ENCODE measurements at places on chromosomes 13 and 19.

DNA sequence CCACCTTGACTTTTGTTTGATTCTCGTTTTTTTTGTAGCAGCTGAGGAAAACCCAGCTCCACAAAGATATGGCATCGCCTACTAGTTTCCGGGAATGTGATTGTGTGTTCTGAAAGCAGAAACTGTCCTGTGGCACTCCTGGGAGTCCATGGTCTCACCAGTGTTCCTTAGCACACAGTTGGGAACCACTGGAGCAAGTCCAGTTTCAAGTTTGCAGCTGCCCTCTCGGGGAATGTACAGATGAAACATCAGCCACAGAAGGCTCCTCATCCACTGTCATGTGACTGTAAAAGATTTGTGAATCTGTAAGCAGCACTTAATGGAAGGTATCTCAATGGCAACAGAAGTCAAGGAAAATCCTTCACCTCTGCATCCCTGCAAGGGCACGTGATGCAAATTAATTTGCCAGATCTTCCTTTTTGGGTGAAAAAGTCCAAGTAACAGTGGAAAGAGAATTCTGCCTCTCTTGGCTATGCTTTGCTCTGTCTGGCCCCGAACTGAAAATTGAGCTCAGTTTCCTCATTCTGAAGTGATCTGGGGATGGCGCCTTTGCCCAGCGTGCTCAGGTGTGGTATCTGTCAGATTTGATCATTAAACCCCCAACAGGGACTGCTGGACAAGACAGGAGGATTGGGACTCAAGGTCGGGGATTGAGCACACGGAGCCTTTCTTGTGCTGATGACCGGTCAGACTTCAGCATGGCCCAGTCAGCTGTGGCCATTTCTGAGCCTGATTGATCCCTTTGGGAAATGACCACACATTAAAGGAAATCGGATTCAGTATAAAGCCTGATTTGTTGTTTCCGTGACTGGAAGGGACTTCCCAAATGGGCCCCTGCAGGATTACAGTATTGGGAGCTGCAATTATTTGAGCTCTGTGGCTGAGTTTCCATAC, 58.8 kb downstream of the ING1 start:
- no peak for DNase-seq

GRCh38 chr19:47660435-47660832, 51.5 kb downstream of the BICRA start:
- DNase-seq = no peak

DNA sequence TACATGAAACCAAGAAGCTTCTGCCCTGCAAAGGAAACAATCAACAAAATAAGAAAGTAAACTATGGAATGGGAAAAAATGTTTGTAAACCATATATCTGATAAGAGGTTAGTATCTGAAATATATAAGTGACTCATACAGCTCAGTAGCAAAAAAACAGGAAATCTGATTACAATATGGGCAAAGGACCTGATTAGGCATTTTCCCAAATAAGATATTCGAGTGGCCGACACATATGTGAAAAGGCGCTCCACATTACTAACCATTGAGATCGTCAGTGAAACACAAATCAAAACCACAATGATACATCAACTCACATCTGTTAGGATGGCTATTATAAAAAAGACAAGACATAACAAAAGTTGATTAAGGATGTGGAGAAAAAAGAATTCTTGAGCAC, 2818.6 kb upstream of the PCDH20 start:
- no peak for DNase-seq

DNA sequence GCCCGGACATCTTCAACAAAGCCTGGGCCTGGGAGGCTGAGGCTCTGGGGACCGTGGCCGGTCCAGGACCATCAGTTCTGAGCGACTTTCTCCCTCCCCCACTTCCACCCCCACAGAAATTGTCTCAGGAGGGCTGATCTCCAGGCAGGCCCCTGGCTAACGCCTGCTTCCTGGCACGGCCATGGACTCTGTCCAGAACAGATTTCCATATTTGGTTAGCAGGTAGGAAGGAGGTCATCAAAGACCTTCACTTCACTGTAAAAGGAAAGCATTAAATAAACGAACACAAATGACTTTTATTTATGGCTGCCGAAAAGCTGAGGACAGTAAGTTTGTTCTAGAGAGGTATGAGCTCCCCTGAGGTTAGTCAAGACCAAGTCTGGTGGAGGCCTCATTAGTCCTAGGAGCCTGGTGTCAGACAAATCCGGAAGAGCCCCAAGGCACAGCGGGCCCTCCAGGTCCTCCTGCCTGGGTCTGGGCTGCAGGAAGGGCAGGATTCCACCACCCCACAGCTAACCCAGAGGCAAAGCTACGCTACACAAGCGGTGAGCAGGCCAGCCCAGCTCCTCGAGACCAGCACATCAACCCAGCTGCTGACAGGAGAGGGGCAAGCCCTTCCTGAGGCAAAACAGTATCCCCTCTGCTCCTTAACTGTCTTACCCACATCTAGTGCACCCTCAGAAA, 4.6 kb upstream of the PLPP2 start:
- no peak for DNase-seq

DNA sequence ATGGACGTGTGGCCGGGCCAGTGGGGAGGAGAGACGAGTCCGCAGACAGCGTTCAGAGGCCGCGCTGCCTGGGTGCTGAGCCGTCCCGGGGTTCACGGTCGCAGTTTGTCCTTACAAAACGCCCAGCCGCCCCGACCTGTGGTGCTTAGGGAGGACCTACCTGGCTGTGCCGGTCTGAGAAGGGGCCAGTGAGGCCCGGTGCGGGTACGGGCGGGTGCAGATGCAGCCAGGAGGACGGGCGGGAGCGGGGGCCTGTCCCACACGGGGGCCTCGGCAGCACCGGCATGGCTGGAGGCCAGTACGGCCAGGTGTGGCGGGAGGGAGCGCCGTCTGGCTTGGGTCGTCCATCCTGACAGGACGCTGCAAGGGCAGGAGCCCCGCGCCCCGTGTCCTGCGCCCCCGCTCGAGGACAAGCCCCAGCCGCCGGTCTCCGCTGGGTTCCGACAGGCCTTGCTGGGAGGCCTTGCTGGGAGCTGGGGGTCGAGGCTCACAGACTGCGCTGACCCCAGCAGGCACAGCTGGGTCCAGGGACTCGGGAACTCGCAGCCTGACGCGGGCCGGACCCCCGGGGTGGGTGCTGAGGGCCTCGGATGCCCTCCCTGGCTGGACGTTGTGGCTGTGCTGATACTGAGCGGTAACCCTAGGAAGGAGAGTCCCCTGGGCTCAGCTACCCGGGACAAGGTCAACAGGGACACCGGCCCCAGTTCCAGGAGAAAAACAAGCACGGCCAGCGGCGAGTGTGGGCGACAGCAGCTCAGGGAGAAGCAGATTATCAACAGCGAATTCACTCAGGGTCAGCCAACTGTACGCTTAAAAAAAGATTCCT, 5.3 kb upstream of the PROZ start:
- DNase-seq = no peak

GRCh38 chr19:32914879-32915660, 45.5 kb upstream of the SLC7A9 start:
- DNase-seq = no peak
